Astrocyte of the cerebellum (primary cell): ENCODE measurements at places on chromosomes 1 and 21.

DNA sequence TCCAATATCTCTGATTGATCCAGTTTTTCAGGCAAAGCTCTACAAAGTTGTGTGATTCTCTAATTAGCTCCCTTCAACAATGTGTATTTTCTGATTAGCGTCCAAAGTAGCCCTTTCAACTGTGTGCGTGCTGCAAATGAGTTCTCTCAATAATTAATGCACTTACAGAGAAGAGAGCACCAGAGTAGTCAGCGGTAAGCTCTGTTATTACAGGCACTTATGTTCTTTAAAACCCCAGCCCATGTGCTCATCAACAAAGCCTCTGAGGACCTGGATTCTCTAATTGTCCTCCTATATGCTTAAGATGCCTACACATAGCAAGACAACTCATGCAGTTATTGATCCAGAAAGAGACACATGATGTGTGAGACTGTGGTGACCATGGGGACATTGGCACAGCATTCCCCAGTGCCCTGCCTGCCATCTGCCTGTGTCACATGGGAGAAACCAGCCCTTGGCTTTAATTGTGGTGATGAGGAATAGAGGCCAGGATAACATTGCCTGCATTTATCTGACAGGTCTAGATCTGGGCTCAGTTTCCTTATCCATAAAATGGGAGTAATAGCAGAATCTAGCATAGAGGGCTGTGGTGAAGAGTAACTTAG is 151.7 kb downstream of the PCP4 start:
- no peak for DNase-seq

DNA sequence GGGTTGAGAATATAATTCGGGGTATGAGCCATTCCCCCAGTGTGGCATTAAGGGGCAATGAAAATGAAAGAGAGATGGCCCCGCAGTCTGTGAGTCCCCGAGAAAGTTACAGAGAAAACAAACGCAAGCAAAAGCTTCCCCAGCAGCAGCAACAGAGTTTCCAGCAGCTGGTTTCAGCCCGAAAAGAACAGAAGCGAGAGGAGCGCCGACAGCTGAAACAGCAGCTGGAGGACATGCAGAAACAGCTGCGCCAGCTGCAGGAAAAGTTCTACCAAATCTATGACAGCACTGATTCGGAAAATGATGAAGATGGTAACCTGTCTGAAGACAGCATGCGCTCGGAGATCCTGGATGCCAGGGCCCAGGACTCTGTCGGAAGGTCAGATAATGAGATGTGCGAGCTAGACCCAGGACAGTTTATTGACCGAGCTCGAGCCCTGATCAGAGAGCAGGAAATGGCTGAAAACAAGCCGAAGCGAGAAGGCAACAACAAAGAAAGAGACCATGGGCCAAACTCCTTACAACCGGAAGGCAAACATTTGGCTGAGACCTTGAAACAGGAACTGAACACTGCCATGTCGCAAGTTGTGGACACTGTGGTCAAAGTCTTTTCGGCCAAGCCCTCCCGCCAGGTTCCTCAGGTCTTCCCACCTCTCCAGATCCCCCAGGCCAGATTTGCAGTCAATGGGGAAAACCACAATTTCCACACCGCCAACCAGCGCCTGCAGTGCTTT is 9.4 kb downstream of the PROX1 start:
- DNase-seq, result no peak

- DNase-seq, result no peak
These were observed 386.4 kb downstream of the HHAT start for GRCh38 chr1:210715072-210715471.

GRCh38 chr1:200134116-200134515 is 106.6 kb downstream of the NR5A2 start:
- DNase-seq, result no peak

DNA sequence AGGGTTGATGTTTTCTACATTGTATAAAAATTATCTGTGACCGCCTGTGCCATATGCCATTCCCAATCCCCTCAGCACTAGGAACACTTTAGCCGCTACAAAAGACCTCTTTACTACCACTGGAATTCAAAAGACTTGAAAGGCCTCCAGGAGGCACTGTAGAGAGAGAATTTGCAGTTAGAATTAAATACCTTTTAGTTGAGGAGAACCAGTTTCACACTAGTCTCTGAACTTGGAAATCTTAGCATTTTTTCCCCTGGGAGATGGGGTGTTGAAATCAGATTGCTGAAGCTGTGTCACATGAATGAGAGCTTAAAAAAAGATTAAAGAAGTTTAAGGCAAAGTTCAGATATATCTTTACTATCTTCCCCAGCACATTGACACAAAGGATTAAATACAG is 291.0 kb downstream of the ADGRL2 start:
- DNase-seq, result no peak

GRCh38 chr1:200437556-200438203 is 27.8 kb upstream of the ZNF281 start:
- DNase-seq, result no peak

DNA sequence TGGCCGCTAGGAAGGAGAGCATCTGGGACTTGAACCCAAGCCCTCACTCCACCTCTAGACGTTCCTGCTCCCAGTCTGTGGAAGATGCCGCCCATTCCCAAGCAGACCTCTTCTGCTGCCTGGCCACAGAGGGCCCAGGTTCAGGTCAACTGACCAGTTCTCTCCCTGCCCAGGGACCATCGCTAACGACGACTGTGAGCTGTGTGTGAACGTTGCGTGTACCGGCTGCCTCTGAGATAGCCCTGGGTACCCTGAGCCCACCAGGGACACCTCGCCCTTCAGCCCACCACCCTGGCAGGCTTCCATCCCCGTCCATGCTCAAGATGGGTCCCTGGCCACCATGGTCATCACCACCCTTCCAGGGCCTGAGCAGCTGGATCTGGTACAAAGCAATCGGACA is 2.2 kb downstream of the GUCA2B start:
- no peak for DNase-seq

DNA sequence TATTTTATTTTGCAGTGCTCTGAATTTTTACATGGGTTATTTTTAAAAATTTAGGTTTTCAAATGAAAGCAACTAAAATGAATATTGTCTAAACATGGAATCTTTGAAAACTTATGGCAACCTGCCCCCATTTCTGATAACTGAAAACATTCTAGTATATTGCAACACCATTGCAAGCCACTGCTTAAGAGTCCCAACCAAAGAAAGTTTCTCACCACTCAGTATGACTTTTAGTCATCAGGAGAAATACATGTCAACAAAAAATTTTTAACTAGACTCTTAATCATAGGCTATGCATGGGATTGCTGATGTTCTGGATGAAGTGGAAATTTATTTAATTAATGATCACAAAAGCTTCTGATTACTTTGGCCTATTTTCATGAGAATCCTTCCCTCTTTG is 112.1 kb downstream of the TNFSF18 start:
- no peak for DNase-seq

DNA sequence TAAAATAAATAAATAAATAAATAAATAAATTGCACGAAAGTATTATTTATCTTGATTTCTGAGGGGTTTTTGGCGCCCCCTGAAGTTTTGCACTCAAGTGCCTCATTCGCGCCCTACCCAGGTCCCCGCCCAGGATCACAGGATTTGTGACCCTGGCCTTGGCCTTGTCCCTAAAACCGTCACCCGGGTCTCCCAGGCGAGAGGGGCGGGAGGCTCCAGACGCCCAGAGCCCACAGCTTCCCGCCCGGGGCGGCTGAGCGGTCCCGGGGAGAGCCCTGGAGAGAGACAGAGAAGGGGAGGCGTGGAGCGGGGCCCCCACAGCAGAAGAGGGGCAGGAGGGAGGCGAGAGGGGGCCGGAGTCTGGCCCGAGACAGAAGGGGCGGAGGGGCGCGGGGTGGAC is 91.8 kb upstream of the CASZ1 start:
- no peak for DNase-seq

- DNase-seq, result no peak
These were observed 81.5 kb downstream of the SYT2 start for GRCh38 chr1:202628646-202629215.

GRCh38 chr1:39657402-39657801 is 14.5 kb downstream of the NT5C1A start:
- DNase-seq, result no peak

DNA sequence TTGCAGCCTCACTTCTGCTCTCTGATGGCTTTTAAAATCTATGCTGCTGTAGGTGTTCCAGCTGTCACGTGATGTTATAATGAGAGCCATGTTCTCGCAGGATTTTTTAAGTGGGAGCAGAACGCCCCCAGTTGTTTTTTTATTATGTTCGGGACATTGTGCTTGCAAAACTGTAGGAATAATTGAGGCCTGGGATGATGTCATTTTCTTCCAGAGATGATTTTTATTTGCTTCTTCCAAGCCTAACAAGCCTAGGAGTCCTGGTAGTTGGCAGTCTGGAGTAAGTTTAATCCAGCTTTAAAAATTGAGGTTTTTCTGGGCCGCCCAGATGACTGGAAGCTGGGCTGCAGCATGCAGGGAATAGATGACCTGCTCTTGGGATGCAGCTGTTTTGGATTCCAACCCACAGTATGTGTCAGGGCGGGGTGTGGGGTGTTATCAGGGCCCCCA is 34.6 kb upstream of the CHIT1 start:
- no peak for DNase-seq

- DNase-seq, result no peak
These were observed at the start of gene RGS18 for GRCh38 chr1:192158181-192158580. Gene RGS18, plus strand, starts transcription at chr1:192158462. Its CDS starts 176 bp downstream, at chr1:192158638.

DNA sequence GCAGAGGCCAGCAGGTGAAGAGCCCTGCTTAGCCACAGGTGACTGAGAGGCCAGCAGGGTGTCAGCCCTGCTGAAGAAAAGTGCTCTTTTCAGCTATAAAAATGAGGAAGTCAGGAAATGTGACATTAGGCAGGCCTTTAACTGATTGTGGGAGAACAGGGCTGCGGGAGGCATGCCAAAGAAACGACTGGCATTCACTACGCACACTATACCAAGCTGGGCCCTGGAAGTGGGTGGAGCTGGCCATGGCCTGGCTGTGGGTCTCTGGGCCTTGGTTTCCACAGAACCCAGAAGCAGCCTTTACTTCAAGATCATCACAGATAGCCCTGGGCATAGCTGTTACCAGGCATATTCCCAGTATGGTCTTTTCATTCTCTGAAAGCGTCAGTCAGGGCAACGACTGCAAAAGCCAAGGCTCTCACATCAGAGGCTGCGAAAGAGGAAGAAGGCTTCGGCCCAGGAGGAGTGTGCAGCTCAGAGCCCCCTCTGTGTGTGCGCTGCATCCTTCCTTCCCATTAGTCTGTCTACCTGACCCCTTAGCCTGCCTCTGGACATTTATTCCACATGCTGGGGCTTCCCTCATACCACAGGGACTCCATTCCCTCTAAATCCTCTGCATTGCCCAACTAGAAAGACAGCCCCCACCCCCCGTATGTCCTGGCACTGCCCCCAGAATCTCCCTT is 14.3 kb downstream of the SLC2A1 start:
- DNase-seq, result no peak

DNA sequence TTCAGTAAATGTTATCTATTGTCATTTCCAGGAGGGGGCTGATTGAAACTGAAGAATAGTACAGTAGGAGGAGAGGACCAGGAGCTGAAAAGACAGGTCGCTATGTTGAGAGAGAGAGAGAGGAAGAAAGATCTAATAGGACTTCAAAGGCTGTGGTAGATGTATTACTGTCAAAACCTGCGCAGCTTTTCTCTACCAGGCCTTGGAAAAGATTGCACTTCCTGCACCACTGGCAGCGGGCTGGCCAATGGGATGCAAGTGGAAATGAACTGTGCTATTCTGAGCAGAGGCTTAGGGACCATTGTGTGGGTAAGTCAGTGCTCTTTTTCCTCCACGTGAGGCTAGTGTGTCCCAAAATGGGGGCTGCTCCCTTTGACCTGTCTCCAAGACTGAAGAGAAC is 47.1 kb downstream of the MDM4 start:
- DNase-seq, result no peak

- DNase-seq, result no peak
These were observed 369.7 kb downstream of the RRAGC start for GRCh38 chr1:38489844-38490270.

GRCh38 chr21:42330380-42331371 is 15.5 kb upstream of the TFF3 start:
- no peak for DNase-seq

- no peak for DNase-seq
These were observed 2.2 kb upstream of the UBE2J2 start for GRCh38 chr1:1275836-1276235.

DNA sequence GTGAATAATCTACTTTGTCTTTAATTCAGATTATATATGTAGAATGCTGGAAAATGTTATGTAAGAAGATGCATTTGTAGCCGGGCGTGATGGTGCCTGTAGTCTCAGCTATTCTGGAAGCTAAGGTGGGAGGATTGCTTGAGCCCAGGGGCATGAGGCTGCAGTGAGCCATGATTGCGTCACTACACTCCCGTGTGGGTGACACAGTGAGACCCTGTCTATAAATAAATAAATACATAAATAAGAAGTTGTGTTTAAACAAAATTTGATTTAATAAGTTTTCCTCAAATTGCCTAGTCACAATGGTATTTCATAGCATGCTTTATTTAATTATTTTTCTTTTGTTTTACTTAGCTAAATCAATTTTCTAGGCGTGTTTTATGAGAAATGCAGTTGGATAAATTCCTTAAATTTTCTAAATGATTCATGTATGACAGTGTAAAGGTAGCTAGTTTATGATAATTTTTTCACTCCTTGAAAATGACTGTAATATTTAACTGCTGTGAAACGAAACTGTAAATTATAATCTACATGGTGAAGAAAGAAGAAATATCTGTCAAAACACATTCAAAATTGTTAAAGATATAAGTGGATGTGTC is 232.6 kb downstream of the SRGAP2C start:
- no peak for DNase-seq

DNA sequence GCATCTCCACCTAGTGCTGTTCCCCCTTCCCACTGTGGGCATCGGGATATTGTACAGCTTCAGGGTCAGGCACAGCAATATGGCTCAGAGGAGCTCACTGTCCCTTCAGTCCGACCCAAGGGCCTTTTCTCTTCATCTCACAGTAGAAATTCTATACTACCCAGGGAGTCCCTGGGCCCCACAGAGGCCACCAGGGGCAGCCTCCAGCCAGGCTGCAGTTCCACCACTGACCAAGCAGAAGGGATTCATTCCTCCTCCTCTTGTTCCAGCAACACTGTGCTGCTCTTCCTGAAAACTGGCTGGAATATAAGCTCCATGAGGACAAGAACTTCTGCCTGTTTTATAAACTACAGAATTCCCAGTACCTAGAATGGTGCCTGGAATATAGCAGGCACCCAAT is 70.5 kb downstream of the CD34 start:
- no peak for DNase-seq

DNA sequence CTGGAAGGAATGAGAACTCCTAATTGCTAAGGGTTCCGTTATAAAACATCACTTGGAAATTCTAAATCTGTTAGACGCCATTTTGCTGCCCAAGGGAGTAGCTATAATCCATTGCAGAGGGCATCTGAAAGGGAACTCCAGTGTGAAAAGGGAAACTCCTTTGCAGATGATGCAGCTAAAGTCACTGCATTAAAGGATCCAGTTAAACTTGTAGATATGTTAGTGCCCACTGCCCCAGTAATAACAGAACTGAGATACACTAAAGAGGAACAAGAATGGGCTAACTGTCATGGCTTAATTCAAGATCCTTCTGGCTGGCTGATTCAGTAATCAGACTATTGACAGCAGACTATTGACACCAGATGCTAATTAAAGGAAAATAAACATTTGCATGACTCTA is 81.8 kb upstream of the KIAA0040 start:
- DNase-seq, result no peak
